ENCODE measurements at places on chromosomes 13 and 19.

DNA sequence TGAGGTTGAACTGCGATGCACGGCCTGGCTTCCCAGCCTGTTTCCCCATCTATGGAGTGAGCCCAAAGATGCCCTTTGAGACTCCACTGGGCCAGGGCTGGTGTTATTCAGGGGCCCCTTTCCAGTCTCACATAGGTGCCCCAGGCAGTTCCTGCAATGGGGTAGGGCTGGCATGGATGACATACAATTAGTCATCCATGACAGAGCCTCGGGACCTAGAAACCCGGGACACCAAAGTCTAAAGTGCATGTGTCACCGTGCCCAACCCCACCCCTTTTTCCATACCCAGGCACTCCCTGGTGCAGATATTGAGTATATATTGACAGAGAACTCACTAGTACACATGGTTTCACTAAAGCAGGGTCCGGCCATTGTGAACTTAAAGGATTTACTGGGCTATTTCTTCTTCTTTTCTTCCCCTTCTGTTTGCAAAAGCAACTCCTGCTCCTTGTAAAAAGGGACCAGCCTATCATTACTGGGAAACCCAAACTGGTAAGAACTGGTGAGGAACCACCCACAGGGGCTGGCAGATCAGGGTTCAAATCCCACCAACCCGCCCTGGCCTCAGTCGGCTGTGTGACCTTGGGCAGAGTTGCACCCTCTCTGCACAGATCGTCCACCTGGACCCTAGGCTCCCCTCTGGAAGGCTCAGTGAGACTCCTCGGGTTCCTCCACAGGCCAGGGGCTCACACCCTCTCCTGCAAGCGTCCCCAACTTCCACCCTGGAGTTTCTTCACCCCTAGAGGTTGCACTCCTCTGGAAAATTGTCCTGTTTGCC, 2.7 kb downstream of the B3GNT3 start:
- no peak for DNase-seq

DNA sequence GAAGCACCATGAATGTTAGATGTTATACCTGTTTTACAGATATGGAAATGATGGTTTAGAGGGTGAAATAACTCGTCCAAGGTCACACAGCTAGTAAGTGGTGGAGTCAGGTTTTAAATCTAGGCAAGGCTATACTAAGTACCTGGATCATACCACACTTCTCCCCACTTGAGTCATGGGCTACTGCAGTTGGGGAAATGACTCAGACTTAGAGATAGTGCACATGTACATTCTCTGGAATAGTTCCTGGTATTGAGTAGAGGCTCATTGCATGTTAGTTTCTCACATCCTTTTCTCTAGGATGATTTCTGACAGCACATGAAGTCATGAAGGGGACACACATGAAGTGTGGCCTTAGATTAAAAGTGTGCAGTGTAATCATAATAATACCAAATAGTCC, 76.2 kb upstream of the TNFSF11 start:
- peak; percentile 24 for DNase-seq

- DNase-seq = no peak
These were observed 29.2 kb downstream of the SUGP2 start for GRCh38 chr19:19004144-19004543.

DNA sequence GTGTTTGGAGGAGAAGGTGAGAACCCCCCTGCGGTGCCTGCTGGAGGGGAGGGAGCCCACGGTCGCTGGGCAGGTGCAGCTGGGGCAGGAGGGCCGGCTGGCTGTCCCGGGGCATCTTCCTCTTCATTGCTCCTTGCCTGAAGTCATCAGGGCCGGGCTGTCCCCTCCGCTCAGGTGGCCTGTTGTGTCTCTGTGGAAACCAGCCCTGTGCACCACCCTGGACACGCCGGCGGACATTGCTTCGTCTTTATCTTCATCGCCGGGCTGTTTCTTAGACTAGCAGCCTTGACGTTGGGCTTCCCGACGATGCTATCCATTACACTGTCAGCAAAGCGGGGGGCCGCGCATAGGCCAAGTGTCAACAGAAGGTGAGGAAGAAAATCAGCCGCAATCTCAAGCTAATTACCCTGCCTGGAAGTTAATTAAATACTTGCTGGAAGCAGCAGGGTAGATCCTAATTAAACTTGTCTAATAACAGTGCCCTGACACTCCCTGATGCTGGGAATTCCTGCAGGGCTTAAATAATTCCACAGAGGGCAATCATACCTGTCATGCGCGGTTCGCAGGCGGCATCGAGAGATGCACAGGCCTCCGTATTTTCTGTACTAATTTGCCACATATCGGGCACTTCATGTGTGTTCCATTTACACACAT, 111.4 kb upstream of the SOX1 start:
- DNase-seq = no peak

DNA sequence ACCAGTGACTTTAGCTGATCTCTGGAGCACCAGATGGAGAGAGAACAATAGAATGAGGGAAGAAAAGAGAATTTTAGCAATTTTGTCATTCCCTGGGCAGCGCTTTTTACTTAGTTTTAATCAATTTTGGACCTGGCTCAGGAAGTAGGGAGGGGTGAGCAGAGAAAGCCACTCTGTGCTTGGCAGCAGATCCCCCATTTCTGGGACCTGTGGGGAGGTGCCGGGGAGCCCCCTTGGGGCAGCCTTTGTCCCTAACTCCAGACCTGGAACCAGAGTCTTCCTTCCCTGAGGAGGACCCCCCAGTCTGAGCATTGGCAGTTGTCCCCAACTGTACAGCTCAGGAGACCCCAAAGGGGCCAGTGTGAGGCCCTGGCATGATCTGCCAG, 10.5 kb downstream of the LYL1 start:
- DNase-seq = no peak

- no peak for DNase-seq
These were observed 5.9 kb downstream of the EFNB2 start for GRCh38 chr13:106529415-106530170.

DNA sequence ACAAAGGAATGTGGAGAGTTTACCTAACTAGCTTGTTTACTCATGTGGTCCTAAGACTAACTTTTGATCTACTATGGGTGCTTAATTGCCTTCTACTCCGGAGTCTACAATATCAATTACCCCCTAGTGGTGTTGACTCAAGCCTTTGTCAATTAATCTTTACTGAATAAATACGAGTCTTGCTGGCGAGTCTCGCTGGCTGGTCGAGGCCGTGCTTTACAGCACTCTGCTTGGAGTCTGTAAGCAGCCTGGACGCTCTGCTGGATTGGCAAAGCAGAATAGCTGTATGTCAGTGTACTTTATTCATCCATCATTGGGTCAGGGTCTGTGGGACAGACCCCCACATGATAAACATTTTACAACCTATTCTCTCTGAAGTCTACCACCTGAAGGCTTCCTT, 9.9 kb upstream of the SPART start:
- DNase-seq = no peak

DNA sequence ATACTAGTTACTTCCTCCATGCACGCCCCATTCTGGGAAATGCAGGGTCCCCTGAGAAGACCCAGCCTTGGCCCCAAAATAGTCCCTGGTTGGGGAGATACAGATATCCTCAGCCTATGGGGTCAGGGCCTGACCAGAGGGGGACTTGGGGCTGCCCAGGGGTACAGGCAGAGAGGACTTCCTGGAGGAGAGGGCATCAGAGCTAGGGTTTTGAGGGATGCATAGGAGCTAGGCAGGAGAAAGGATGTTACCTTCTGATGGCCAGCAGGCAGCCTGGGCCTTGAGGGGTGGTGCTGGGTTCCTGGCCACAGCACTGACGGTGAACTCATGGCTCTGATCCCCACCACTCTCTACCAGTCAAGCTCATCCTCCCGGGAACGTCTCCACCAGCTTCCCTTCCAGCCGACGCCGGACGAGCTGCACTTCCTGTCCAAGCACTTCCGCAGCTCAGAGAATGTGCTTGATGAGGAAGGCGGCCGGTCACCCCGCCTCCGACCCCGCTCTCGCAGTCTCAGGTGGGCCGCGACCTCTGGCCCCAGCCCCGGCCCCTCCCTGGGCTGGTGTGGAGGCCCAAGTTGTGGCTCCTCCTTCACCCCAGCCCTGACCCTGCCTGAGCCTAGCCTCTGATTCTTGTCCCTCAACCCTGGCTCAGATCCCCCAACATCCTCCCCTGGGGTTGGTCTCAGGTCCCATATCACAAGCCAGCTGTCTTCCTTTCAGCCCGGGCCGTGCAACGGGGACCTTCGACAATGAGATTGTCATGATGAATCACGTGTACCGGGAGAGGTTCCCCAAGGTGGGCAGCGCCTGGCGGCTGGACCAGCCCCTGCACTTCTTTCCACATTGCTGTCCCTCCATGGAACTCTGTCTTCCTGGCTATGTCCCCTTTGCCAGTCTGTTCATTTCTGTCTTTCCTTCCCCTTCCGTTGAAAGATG, 25.6 kb downstream of the MAST3 start:
- DNase-seq = no peak

DNA sequence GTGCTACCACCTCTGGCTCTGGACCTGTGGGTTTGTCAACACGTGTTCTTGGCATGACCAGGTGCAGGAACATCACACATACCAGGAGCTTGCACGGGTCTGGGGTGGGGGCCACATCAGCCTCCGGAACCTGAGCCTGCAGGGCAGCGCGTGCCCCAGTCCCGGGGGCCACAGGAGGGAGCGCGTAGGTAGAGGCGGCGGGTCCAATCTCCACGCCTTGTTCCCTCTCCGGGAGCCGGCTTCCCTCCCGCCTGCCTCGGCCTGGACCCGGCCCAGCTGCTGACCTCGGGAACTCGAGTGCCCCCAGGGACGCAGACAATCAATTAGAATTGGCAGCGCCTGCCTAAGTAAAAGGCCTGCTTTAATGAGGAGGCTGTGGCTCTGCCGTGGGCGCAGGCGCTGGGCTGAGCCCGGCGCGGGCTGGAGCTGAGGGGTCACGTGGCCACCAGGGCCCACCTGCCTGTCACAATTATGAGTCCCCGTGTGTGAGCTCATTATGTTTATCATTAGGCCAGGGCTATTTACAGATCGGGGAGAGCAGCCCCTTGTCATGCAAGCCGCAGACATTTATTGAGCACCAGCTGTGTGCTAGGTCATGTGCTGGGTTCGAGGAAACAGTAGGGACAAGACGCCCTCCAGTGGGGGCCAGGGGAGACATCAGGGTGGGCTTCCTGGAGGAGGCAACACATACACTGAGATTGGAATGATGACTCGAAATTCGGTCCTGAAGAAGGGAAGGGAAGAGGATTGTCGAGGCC, 32.2 kb upstream of the TNFAIP8L1 start:
- no peak for DNase-seq

DNA sequence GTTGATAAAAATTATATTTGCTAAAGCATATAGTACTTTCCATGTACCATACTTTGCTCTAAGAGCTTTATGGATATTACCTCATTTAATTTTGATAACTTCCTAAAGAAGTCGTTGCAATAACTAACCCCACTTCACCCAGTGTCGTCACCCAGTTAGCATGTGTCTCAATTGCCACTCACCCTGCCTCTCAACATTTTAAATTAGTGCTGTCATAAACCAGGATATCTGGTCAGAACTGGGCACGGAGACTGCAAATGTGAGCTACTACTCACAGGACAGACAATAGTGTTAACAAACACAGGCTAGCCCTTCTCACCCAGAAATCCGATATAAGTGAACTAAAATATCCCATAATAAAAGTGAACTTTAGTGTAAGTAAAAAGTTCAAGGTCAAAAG, 430.6 kb downstream of the KLF12 start:
- DNase-seq = no peak
